Activated T-helper 2 cell treated with anti-CD3 and anti-CD28 coated beads, Interferon-gamma antibody, Interleukin-2, Interleukin-4, amounts not matched to agents 10 μg/mL and 5 μg/mL and 100 μg/mL, durations not matched to agents 14 hours and 24 hours and 36 hours (primary cell): ENCODE measurements at places on chromosomes 12 and 14.

DNA sequence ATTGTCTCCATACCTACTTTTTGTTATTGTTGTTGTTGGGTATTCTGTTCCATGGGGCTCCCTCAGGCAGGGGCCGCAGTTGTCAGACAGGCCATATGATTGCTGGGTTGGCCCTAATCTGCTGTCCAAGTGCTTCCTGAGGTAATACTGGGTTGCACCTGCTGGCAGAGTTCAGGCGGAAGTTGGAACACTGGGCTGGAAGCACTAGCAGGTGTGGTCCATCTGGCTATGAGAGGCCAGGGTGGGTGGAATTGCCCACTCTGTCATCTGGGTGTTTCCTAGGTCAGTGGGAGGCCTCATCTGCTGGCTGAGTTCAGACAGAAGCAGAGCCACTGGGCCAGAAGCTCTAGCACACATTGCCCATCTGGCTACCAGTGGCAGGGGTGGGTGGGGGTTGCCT is 81.3 kb upstream of the NID2 start:
- peaks cover 17% of the 10 kb centered on the region for H3K4me1 ChIP-seq
- peaks cover 5% of the 10 kb centered on the region for H3K36me3 ChIP-seq
- peaks cover 33% of the 10 kb centered on the region for H3K27me3 ChIP-seq
- H3K4me3 ChIP-seq, result no peak overlapping the region
- DNase-seq, result no peak

GRCh38 chr12:70605976-70606375 is 31.3 kb downstream of the PTPRB start:
- no peak overlapping the region for H3K4me3 ChIP-seq
- H3K27me3 ChIP-seq, result peaks cover 21% of the 10 kb centered on the region
- no peaks in the 10 kb centered on the region for H3K36me3 ChIP-seq

DNA sequence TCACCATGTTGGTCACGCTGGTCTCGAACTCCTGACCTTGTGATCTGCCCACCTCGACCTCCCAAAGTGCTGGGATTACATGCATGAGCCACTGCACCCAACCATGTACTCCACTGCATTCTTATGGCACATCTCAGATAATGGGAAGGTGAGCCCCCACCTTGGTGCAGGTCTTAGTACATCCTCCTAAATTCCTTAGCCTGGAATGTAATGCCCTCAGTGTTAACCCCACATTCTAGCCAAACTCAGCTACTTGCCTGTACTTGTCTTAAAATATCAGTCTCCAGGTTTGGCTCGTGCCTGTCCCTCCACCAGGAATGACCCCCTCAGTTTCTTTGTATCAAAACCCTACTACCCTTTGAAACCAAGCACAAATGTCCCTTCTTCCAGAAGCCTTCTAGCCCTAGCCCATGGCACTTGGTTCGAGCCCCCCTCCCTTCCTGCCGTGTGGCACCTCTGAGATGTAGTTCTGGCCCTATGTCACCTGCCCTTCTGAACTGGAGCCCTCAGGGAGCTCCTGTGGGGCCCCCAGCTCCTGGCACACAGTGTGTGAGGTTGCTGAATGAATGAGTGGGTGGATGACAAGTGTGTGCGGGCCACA is 8.4 kb downstream of the KCNH3 start:
- no peaks in the 10 kb centered on the region for H3K36me3 ChIP-seq
- no peak for DNase-seq
- peak overlapping the region; percentile 16 for H3K27ac ChIP-seq
- H3K4me3 ChIP-seq, result no peak overlapping the region

DNA sequence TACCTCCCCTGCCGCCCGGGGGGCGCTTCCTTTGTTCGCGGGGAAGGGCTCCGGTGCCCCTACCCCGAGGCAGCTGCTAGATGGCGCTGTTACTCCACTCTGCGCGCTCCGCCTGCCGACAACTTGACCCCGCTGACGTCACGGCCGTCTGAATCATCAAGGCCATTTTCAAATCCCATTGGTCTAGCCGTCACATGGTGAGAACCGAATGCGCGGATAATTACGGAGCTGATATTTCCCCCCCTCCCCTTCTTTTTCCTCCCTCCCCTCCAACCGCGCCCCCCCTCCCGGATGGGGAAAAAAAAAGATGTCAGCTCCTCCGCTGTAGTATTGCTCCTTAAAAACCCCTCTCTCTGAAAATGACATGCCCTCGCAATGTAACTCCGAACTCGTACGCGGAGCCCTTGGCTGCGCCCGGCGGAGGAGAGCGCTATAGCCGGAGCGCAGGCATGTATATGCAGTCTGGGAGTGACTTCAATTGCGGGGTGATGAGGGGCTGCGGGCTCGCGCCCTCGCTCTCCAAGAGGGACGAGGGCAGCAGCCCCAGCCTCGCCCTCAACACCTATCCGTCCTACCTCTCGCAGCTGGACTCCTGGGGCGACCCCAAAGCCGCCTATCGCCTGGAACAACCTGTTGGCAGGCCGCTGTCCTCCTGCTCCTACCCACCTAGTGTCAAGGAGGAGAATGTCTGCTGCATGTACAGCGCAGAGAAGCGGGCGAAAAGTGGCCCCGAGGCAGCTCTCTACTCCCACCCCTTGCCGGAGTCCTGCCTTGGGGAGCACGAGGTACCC is at the start of gene HOXC10:
TSS of gene HOXC10 (plus strand) at position 246 of the 791 bp plus-strand sequence. CDS start at position 360, 114 bp downstream.
- H3K4me3 ChIP-seq, result peak within 1 kb of the TSS; percentile 7
- no peak within 1 kb of the TSS for H3K27ac ChIP-seq

DNA sequence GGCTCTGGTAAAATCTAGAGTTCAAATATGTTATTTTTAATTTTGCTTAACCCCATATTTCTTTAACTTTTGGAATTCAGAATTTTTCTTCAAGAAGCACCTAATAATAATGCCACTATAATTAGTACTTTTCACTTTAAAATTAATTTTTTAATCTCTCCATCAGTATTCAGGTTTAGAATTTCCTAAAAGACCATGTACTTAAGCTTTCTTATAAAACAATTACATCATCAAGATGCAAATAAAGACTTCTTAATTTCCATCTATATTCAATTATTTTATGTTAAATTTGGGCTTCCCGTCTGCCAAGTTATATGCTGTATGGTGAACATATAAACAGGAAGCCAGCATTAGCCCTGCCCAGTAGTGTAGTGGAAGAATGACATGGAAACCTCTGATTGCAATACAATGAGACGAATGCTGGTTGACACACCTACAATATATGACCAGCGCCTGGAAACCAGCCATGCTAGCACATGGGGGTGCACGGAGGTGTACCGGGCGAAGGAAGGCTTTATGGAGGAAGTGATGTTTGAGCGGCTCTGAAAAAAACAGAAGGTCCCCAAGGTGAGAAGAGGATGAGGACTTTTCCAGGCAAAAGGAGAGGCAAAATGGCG is 82.2 kb downstream of the LLPH start:
- H3K36me3 ChIP-seq, result no peaks in the 10 kb centered on the region
- H3K4me3 ChIP-seq, result no peak overlapping the region
- H3K27me3 ChIP-seq, result peaks cover 2% of the 10 kb centered on the region

- H3K27ac ChIP-seq, result peak overlapping the region; percentile 19
- peaks cover 50% of the 10 kb centered on the region for H3K4me1 ChIP-seq
- H3K27me3 ChIP-seq, result no peaks in the 10 kb centered on the region
- peaks cover 40% of the 10 kb centered on the region for H3K36me3 ChIP-seq
- no peak overlapping the region for H3K4me3 ChIP-seq
These were observed 62.6 kb downstream of the SEL1L start for GRCh38 chr14:81471062-81471461.

GRCh38 chr12:102322254-102322653 is 124.6 kb upstream of the PMCH start:
- H3K4me1 ChIP-seq, result peaks cover 2% of the 10 kb centered on the region
- H3K36me3 ChIP-seq, result no peaks in the 10 kb centered on the region
- peaks cover 7% of the 10 kb centered on the region for H3K27me3 ChIP-seq

GRCh38 chr12:88188180-88188579 is 46.1 kb downstream of the TMTC3 start:
- H3K4me1 ChIP-seq, result peaks cover 2% of the 10 kb centered on the region
- H3K27ac ChIP-seq, result no peak overlapping the region
- H3K4me3 ChIP-seq, result no peak overlapping the region
- peaks cover 19% of the 10 kb centered on the region for H3K36me3 ChIP-seq

DNA sequence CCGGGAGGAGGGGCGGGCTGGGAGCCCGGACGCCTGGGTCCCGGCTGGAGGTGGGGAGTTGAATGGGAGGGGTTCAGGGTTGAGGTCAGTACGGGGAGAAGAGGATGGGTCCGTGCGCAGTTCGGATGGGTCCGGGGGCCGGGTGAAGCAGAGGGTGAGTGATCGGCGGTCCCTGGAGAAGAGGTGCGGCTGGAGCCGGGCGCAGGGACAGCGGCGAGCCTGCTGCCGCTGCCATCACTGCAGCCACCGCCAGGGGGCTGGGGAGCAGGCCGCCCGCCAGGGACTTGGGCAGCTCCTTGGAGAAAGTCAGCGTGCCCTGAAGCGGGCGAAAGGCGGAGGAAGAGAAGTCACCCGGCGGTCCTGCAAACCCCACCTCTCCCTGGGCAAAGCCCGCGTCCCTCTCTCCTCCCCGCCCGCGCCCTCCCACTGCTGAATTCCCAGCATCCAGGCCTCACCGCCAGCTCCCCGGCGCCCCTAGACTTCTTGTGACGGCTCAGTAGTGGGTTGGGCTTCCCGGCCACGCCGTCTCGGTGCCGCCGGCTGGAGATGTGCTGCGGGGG is 6.0 kb upstream of the GPR84 start:
- H3K36me3 ChIP-seq, result no peaks in the 10 kb centered on the region
- peak overlapping the region; percentile 9 for H3K4me3 ChIP-seq
- H3K27ac ChIP-seq, result no peak overlapping the region
- H3K4me1 ChIP-seq, result peaks cover 20% of the 10 kb centered on the region
- DNase-seq, result no peak
- no peaks in the 10 kb centered on the region for H3K27me3 ChIP-seq

DNA sequence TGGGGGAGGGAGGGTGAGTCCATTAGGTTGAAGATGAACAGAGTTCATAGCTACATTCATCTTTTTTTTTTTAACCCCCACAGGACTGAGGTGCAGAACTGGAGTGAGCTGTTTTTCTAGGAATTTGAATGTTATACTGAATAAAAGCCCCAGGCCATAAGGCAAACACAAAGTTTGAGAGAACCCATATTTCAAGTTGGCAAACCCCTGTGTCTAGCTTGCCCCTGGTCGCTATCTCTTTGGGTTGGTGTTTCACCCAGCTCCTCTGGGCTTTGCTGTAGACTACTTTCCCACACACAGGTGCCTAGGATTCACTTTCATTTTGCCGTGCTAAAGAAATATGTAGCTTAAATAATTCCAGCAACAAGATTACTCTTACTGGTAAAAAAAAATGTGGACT is 5.2 kb upstream of the LMO3 start:
- H3K4me3 ChIP-seq, result no peak overlapping the region
- no peaks in the 10 kb centered on the region for H3K36me3 ChIP-seq
- no peak for DNase-seq
- no peak overlapping the region for H3K27ac ChIP-seq
- H3K27me3 ChIP-seq, result peaks cover 35% of the 10 kb centered on the region

GRCh38 chr14:64704743-64705380 is 638 bp downstream of the PLEKHG3 start:
- H3K27ac ChIP-seq, result no peak overlapping the region
- peaks cover 49% of the 10 kb centered on the region for H3K4me1 ChIP-seq
- peaks cover 65% of the 10 kb centered on the region for H3K27me3 ChIP-seq
- peak overlapping the region; percentile 75 for H3K4me3 ChIP-seq
- DNase-seq, result no peak

GRCh38 chr12:89845366-89845765 is 136.7 kb upstream of the ATP2B1 start:
- H3K36me3 ChIP-seq, result no peaks in the 10 kb centered on the region
- no peak overlapping the region for H3K27ac ChIP-seq
- H3K4me1 ChIP-seq, result no peaks in the 10 kb centered on the region
- H3K4me3 ChIP-seq, result no peak overlapping the region
- H3K27me3 ChIP-seq, result peaks cover 17% of the 10 kb centered on the region

GRCh38 chr14:81023095-81023710 is 67.8 kb downstream of the TSHR start:
- no peak overlapping the region for H3K4me3 ChIP-seq
- no peaks in the 10 kb centered on the region for H3K4me1 ChIP-seq
- DNase-seq, result no peak
- H3K36me3 ChIP-seq, result no peaks in the 10 kb centered on the region

- no peak overlapping the region for H3K27ac ChIP-seq
- no peaks in the 10 kb centered on the region for H3K36me3 ChIP-seq
- H3K4me1 ChIP-seq, result peaks cover 2% of the 10 kb centered on the region
These were observed 131.6 kb downstream of the ADGRD1 start for GRCh38 chr12:131085125-131085815.

DNA sequence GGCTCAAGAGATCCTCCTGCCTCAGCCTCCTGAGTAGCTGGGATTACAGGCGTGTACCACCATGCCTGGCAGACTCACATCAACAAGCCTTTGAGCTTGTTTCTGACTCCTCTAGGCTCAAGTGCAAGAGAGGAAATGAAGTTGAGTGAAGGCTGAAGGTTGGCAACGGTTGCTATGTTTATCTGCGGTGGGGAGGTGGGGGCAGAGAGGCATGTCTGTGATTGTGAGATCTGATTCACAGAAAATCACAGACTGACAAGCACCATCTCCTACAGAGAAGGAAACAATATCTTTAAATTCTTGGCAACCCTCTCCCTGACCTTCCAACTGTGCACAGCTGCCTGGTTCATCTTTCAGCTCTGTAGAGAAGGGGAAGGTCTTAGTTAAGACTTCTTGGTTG is 22.1 kb upstream of the NINJ2 start:
- H3K4me3 ChIP-seq, result peak overlapping the region; percentile 17
- DNase-seq, result peak; percentile 78
- peaks cover 3% of the 10 kb centered on the region for H3K27me3 ChIP-seq

GRCh38 chr12:29750928-29751220 is 32.9 kb downstream of the TMTC1 start:
- no peak for DNase-seq
- no peaks in the 10 kb centered on the region for H3K27me3 ChIP-seq
- H3K4me1 ChIP-seq, result peaks cover 1% of the 10 kb centered on the region
- no peaks in the 10 kb centered on the region for H3K36me3 ChIP-seq

DNA sequence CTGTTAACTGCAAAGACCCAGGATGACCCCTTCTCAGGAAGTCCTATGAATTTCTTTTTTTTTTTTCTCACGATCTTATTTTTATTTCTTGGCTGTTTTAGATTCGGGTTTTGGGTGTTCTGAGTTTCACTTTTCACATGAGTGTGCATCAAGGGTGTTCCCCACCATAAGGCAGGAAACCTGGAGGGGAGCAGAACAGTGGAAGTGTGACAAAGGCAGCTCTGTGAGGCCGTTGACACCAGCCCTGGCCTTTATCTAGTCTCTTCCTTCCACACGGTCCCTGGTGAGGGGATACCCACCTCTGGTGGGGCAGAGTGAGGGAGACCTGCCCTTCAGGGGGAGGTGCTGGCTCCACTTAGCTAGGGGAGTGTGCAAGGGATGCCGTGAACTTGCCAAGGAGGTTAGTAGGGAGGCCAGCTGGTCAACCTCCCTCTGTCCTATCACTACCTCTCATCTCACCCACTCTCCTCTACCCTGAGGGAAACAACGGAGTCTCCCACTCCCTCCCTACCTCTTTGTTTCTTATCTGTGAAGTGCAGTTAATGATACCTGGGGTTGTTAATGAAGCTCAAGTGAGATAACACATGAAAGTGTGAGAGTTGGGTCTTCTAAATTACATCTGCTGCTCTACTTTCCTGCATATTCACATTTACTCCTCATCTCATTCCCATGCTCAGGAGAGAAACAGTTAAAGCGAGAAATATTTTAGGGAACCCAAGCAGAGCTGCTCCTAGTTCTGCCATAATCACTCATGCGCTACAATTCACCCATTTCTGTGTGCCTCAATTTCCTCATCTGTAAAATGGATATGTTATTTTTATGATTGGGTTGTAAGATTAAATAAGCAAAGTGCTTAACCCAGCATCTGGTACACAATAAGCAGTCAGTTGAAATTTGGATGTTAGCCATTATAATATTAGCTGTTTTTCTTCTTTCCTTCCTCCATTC is 4.4 kb upstream of the GALNT6 start:
- no peaks in the 10 kb centered on the region for H3K36me3 ChIP-seq
- peak overlapping the region; percentile 82 for H3K27ac ChIP-seq
- peak overlapping the region; percentile 45 for H3K4me3 ChIP-seq
- H3K27me3 ChIP-seq, result peaks cover 9% of the 10 kb centered on the region
- DNase-seq, result peak; percentile 43
